ENCODE measurements at places on chromosomes 4 and X.

DNA sequence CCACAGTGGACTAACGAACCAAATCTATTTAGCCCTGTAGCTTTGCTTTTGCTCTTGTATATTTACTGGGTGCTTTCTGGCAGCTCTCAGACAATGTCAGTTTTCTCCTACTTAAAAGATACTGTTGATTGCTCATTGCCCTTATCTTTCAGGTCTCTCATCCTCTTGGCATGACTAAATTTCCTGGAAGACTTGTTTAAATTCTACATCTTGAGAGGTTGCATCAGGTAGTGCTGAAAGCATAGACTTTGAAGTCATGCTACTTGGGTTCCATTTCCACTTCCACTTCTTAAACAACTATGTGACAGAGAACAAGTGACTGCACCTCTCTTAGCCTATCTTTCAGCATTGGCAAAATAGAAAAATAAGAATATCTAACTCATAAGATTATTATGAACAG, 8.4 kb downstream of the TDO2 start:
- no peak for DNase-seq

- no peak for DNase-seq
These were observed 389.9 kb downstream of the PACRGL start for GRCh38 chr4:21090094-21090666.

- no peak for DNase-seq
These were observed 13.4 kb downstream of the SLC10A7 start for GRCh38 chr4:146508229-146508939.

- DNase-seq = no peak
These were observed 158.3 kb upstream of the SCML1 start for GRCh38 chrX:17579026-17579425.

GRCh38 chrX:71106427-71106826, at the start of gene CXorf65:
TSS of gene CXorf65 (minus strand) at chrX:71106740. CDS start at chrX:71106556, 184 bp downstream.
- DNase-seq = no peak

DNA sequence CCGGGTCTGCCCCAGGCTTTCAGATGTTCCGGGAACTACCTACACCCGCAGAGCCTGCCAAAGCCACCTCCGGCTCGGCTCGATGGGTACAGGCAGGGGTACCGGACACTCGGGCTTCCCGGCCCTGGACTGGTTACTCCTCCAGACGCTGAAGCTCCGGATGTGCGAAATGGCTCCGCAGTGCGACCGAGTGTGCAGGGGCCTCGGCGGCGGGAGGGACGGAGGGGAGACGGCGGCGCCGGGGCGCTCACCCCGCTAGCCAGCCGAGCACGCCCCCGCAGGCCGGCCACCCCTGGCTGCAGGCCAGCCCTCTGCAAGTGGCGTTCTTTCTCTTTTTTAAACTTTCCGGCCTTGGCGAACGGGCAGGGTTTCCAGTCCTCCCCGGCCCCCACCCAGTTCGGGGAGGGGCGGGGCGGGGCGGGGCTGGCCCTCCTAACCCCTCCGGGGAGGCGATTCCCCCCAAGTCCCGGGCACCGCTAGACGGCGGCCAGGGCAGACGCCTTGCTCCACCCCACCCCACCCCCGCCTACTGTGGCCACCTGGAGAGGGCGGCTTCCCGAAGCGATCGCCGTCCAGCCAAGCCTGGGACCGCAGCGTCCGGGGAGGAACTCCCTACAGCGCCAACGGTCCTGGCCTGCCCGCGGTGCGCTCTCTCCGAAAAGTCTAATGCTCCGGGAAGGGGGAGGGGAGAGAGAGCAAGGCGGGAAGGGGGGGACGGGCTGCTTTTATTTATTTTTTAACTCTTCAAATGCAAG, 7.5 kb downstream of the BCOR start:
- peak; percentile 23 for DNase-seq

- no peak for DNase-seq
These were observed 204.9 kb downstream of the MID1 start for GRCh38 chrX:10415306-10416001.

- no peak for DNase-seq
These were observed 47.4 kb upstream of the VEGFC start for GRCh38 chr4:176840166-176840565.

GRCh38 chrX:154351183-154352011, 23.0 kb downstream of the FLNA start:
- DNase-seq = peak; percentile 71

GRCh38 chrX:119252716-119253115, 16.6 kb downstream of the PGRMC1 start:
- no peak for DNase-seq

DNA sequence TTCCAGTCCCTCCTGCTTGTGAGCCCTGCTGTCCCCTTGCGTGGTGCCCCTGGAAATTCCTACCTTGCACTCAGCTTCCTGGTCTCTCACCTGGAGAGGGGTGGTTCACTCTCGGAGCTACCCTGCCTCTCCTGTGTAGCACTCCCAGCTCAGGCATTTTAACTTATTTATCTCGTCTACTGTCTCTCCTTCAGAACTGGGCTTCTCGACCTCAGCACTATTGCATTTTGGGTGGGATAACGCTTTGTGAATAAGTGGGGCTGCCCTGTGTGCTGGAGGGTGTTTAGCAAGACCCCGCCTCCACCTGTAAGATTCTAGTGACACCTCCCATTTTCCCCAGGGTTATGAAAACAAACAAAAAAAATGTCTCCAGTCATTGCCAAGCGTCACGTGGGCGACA, 56.0 kb upstream of the SORCS2 start:
- no peak for DNase-seq

GRCh38 chrX:53357799-53358530, 64.5 kb downstream of the SMC1A start:
- DNase-seq = no peak

- DNase-seq = no peak
These were observed 222.6 kb upstream of the PPARGC1A start for GRCh38 chr4:24112466-24112865.

DNA sequence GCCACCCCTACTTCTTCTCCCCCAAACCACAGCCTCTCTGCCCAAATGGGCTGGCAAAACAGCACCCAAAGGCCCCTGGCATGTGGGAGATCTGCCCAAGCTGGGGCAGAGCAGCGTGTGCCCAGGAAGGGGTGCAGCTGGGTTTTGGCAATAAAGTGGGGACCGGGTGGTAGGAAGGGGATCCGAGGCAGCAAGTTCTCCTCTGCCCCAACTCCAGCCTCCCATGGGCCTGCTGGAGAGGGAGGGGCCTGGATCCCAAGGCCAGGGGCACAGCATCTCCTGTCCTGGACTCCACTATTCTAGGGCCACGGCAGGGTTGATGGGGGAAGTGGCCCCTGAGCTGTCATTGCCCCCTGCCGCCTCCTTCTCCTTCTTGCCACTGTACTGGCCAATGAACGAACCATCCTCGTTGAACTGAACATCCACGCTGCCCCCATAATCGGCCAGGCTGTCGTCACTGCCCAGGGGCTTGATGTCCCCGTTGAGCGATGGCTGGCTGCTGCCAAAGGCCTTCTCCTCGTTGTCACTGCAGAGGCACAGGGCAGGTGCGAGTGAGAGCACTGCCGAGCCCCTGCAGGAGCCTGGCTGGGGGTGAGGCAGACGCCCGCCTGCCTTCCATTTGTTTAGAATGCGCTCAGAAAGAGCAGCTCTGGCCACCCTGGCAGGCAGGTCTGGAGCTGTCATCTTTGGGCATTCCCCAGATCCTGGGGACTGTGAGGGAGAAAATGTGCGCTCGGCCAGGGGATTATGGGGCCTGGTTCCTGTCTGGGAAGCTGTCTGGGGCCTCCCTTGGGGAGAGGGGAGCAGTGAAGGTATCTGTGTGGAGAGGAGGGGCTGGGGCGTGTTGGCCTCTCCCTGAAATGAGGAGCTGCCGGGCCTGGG, 23.4 kb downstream of the L1CAM start:
- no peak for DNase-seq

- no peak for DNase-seq
These were observed 797 bp downstream of the PKD2 start for GRCh38 chr4:88008122-88008742.

DNA sequence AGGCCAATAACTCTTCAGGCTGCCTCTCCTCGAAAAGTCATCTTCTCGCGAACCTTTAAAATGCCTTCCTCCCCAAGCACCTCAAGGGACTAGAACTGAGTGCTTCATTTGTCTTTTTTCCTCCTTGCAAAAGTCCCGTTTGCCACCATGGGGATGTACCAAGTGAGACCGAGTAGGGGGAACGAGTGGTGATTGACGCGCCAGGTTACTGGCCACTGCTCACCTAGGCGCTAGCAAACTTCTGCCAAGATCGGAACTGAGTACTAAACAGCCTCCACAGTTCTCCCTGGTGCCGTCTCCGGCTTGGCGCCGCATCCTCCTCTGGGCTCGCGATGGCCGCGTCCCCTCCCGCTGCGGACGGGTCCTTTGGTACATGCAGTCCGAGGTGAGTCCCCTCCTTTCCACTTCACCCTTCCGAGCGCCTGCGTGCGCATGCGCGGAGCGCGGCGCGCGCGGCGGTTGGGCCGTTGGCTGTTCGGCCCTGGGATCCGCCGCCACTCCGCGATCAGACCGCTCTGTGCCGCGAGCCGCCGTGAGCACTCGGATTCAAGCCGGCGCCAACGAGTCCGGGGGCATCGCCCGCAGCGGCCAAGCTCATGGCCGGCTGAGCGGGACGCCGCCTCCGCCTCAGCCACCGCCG, at the start of gene CDK16:
Gene CDK16 (plus strand): TSS at position 402 of the 640 bp plus-strand sequence. CDS start 4,877 bp downstream, outside the sequence.
- DNase-seq = peak; percentile 54

DNA sequence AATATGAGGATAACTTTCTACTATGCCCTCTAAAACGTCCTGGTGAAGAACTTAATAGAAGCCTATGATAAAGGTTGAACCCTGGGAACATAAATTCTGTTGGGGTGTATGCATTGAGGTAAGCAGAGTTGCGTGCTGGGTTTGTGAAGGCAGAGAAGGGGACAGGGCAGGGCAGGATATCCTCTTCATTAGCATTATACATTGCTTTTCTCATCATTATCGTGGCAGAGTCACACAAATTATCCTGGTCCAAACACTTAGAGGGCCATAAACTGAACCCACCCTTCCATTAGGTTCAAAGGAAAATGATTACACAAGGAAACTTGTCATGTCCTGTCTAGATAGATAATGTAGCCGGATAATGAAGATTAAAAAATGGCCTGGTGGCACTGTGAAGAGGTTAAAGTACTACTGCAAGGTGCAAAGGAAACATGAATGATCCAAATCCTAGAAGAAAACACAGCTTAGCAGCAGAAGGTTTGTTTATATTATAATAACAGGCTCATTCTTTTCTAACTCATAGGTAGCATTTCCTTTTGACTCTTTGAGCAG, 189.1 kb downstream of the SPCS3 start:
- no peak for DNase-seq

DNA sequence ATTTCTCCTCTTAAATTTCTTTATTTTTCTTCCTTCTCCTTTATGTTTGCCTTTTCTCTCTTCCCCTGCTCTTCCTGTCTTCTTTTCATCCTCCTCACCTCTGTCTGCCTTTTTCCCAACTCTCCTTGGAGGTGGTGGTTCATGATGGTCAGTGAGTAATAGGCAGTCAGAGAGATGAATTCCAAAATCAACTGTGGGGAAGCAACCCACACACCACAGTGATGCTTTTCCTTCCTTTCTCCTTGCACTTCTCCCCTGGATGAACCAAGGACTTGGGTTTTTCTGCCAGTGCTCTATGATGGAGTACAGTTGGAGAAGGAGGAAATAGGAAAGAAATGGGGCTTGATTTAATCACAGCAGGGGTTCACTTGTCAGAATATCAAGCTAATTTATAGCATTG, 153.8 kb downstream of the DCK start:
- DNase-seq = no peak

DNA sequence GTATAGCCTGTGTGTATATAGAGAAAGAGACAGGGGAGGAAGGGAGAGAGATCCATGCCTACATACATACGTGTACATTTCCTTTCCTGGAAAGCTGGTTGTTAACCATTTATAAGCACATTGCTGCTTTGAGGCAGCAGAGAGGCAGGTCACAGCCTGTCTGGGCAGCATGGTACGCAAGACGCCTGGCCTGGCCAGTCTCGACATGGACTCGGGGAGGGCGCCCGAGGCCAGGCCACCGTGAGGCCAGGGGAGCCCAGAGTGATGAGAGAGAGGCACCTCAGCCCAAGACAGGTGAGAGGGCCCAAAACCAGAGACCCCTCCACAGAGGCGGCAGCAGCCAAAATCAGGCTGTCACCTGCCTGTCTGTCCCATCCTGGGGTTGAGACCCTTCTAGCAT, 3.9 kb downstream of the TREX2 start:
- DNase-seq = no peak

DNA sequence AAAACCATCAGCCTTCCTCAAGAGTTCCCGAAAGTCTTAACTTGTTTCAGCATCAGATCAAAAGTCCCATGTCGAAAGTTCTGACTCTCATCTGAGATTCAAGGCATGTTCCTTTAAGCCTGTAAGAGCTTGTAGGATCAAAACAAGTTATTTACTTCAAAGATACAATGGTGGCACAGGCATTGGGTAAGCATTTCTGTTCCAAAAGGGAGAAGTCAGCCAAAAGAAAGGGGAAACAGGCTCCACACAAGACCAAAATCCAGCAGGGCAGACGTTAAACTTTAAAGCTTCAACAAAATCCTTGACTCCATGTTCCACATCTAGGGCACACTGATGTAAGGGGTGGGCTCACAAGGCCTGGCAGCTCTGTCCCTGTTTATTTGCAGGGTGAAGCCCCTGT, 91.7 kb downstream of the FHDC1 start:
- no peak for DNase-seq

All from T-helper 1 cell (primary cell).